B cell (primary cell): ENCODE measurements at places on chromosomes 5 and 9. TPM values are rescaled to one million over a fixed set of nuclear protein-coding genes. Genes with fewer than 3 reads are reported as not detected.
A peak's percentile ranks its signal among the peaks of the same experiment; 100 is the strongest.

The STPG3 gene
- total RNA-seq = not detected in 2 replicates

- peaks cover 18% of the 10 kb centered on the region for H3K36me3 ChIP-seq
- no peak overlapping the region for H3K27ac ChIP-seq
- no peaks in the 10 kb centered on the region for H3K27me3 ChIP-seq
- no peak for DNase-seq
- no peaks in the 10 kb centered on the region for H3K4me1 ChIP-seq
These were observed 105.8 kb downstream of the DOCK2 start for GRCh38 chr5:169742771-169743296.

DNA sequence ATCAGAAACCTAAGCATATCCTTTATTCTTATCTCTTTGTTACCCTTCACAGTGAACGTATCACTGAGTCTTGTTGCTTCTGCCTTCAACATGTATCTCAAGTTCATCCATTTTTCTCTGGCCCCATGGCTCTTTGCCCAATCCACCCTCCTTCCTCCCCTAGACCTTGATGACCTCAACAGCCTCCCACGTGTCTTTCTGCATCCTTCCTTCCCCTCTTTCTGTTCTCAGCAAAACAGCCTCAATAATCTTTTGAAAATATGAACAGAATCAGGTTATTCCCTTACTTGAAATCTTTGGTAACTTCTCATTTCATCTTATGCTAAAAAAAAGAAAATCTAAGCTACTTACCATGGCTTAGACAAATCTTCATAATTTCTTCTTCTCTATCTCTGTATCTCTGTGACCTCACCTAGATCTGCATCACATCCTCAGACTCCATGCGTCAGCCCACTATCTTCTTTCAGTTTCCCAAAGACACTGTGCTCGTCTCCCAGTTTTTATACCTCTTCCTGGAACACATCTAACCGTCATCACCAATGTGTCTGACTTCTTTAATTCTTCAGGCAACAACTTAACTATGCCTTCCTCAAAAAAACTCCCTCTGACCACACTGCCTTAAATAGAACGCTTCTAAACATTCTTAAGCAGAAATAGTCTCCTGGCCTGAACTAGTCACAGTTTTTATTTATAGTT, 208.0 kb downstream of the PARP8 start:
- H3K4me3 ChIP-seq = no peak overlapping the region
- no peaks in the 10 kb centered on the region for H3K36me3 ChIP-seq
- H3K27me3 ChIP-seq = no peaks in the 10 kb centered on the region
- no peaks in the 10 kb centered on the region for H3K4me1 ChIP-seq

The FAM120A gene
- total RNA-seq = 105 TPM in 2 replicates

DNA sequence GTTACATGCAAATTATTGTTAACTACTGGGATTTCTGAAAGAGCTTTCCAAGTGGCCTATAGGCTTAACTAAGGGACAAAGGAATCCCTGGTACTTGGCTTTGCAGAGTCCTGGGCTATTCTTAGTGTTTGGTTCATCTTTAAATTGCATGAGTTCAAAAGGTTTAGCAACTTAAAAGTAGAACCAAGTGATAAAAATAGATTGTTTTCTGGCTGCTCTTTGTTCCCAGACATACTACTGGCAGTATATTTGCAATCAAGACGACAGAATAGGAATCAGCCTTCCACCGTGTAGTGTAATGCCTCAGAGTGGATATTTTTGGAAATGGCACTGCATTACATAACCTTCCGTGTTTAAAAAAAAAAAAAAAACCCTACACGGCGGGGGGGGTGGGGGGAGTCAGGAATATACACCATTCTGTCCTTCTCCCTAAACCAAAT, 1.0 kb downstream of the NREP start:
- peak; percentile 8 for DNase-seq
- no peaks in the 10 kb centered on the region for H3K36me3 ChIP-seq
- no peak overlapping the region for H3K27ac ChIP-seq
- H3K4me1 ChIP-seq = peaks cover 22% of the 10 kb centered on the region
- no peak overlapping the region for H3K4me3 ChIP-seq
- H3K27me3 ChIP-seq = no peaks in the 10 kb centered on the region

The HAND1 gene
- total RNA-seq = not detected in 2 replicates

GRCh38 chr5:147391781-147392180, 118.1 kb downstream of the DPYSL3 start:
- H3K27ac ChIP-seq = no peak overlapping the region
- DNase-seq = no peak
- no peaks in the 10 kb centered on the region for H3K4me1 ChIP-seq
- no peak overlapping the region for H3K4me3 ChIP-seq

The CDX1 gene
- total RNA-seq = not detected in 2 replicates

DNA sequence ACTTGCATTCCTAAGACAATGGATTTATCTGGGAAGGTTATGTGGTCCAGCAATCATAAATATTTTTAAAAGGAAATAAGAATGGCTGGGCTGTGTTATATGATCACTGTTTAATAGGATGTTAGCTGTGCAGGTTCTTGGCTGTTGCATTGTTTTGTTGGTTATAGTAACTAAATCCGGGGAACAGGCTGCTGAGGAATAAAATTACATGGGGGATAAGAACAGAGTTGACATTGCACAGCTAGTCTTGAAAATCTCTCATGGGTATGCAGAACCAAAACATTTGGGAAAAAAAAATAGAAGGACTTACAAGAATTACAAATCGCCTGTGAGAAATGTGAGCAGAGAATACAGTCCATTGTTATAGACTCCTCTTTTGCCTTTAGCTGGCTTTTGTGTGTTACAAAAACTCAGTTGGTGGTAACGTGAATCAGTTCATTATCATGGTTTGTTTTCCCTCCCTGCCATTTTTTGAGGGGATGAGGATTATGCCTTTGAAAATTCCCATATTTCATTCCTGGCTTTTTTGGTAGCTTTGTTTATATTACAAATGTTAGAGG, 375.3 kb upstream of the DAB2 start:
- H3K4me3 ChIP-seq = no peak overlapping the region
- no peak for DNase-seq
- no peaks in the 10 kb centered on the region for H3K36me3 ChIP-seq
- H3K4me1 ChIP-seq = no peaks in the 10 kb centered on the region

DNA sequence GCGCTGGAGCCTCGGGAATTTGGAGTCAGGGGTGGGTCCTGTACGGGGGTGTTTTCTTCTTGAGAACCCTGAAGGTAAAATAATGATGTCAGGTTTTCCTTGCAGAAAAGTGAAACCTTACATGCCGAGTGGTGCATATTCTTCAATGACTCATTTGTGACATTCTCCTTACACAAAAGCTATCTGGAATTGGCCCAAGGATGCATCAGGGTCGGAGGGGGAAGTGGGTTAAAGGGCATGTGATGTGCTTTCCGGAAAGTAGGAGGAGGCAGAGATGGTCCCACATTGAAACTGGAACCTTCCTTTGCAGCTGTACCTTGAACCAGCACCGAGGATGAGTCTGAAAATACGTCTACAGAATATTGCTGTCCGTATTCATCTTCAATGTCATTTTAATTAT, 411.2 kb upstream of the IRX4 start:
- no peaks in the 10 kb centered on the region for H3K36me3 ChIP-seq
- H3K27me3 ChIP-seq = no peaks in the 10 kb centered on the region

GRCh38 chr9:133342570-133342969, 5.4 kb downstream of the MED22 start:
- H3K4me3 ChIP-seq = no peak overlapping the region
- no peak overlapping the region for H3K27ac ChIP-seq

DNA sequence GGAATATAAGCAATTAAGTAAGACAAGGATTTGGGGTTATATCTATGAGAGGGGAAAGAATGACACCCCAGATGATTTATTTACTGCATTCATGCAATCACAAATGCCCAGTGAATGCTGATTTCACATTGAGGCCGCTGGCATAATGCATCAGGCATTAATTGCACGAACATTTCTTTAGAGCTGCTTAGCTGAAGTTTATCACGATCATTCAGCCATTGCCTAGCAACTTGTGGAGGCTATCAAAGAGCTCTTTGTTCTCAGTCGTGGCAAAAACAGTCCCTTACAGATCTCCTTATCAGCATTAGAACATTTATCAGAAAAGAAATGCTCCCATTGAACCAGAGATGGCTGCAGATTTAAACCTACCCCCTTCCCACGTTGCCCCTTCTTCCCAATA, 88.7 kb upstream of the PRRC1 start:
- H3K36me3 ChIP-seq = no peaks in the 10 kb centered on the region
- H3K27ac ChIP-seq = no peak overlapping the region
- DNase-seq = no peak
- no peaks in the 10 kb centered on the region for H3K27me3 ChIP-seq

DNA sequence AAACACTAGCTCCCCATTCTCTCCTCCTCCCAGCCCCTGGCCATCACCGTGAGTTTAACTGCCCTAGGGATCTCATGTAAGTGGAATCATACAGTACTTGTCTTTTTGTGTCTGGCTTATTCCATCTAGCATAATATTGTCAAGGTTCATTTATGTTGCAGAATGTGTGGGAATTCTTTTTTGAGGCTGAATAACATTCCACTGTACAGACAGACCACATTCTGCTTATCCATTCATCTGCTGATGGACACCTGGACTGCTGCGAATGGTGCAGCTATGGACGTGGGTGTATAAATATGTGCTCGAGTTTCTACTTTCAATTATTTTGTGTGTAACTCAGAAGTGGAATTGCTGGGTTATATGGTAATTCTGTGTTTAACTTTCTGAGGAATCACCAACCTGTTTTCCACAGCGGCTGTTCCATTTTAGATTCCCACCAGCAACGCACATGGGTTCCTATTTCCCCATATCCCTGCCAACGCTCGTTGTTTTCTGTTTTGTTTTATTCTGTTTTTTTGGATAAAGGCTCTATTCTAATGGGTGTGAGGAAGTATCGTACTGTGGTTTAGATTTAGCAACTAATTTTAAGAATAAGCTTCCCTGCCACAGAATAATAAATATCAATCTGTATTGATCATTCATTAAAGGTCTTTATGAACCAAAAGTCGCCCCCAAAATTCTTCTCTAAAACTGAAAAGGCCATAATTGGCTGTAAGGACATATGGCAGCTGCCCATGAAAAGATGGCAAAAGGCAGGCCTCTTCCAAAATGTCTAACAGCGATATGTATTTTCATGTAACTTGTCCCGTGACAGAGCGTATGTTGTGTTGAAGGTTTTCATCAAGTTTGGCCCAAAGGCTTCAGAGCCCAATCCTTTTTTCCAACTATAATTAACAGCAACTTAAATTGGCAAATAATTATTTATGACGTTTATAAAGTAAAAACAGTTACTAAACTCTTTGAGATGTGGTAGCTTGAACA, 70.3 kb downstream of the DAP start:
- no peaks in the 10 kb centered on the region for H3K27me3 ChIP-seq
- H3K4me1 ChIP-seq = peaks cover 7% of the 10 kb centered on the region
- H3K4me3 ChIP-seq = no peak overlapping the region
- peaks cover 8% of the 10 kb centered on the region for H3K36me3 ChIP-seq
- DNase-seq = no peak

GRCh38 chr5:67335426-67335825, 138.8 kb upstream of the CD180 start:
- no peak overlapping the region for H3K27ac ChIP-seq
- H3K36me3 ChIP-seq = no peaks in the 10 kb centered on the region
- H3K27me3 ChIP-seq = no peaks in the 10 kb centered on the region
- DNase-seq = no peak
- no peak overlapping the region for H3K4me3 ChIP-seq

The CDHR2 gene
- total RNA-seq = 1.7 TPM in 2 replicates

GRCh38 chr5:56167519-56167918, 65.6 kb downstream of the ANKRD55 start:
- no peak overlapping the region for H3K27ac ChIP-seq
- H3K27me3 ChIP-seq = peaks cover 4% of the 10 kb centered on the region
- H3K4me3 ChIP-seq = no peak overlapping the region
- no peaks in the 10 kb centered on the region for H3K36me3 ChIP-seq

- H3K27ac ChIP-seq = no peak overlapping the region
- no peaks in the 10 kb centered on the region for H3K27me3 ChIP-seq
- no peak for DNase-seq
- H3K36me3 ChIP-seq = no peaks in the 10 kb centered on the region
- no peaks in the 10 kb centered on the region for H3K4me1 ChIP-seq
These were observed 35.0 kb upstream of the NSMF start for GRCh38 chr9:137494104-137494544.

DNA sequence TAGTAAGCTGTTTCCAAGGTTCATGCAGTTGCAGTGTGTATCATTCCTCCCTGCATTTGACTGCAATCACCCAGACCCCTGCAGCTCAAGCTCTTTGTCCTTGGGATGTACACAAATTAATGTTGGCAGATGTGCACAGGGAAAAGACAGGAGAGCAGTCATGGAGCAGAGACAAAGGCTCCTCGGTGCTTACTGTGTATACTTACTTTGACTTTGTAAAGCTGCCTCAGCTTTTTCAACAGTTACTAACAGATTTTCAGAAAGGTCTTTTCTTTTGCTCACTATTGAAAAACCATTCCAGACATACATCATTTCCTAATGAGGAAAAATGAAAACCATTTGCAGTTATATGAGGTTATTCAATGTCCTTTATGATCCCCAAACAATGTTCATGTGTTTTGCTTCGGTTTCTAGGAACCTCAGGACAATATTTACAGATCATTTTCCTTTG, 124.9 kb downstream of the TTC39B start:
- no peaks in the 10 kb centered on the region for H3K4me1 ChIP-seq
- H3K4me3 ChIP-seq = no peak overlapping the region
- no peak overlapping the region for H3K27ac ChIP-seq
- H3K27me3 ChIP-seq = no peaks in the 10 kb centered on the region

GRCh38 chr9:9970514-9970913, 642.3 kb downstream of the PTPRD start:
- DNase-seq = no peak
- H3K27ac ChIP-seq = no peak overlapping the region
- no peaks in the 10 kb centered on the region for H3K36me3 ChIP-seq
- no peaks in the 10 kb centered on the region for H3K4me1 ChIP-seq

DNA sequence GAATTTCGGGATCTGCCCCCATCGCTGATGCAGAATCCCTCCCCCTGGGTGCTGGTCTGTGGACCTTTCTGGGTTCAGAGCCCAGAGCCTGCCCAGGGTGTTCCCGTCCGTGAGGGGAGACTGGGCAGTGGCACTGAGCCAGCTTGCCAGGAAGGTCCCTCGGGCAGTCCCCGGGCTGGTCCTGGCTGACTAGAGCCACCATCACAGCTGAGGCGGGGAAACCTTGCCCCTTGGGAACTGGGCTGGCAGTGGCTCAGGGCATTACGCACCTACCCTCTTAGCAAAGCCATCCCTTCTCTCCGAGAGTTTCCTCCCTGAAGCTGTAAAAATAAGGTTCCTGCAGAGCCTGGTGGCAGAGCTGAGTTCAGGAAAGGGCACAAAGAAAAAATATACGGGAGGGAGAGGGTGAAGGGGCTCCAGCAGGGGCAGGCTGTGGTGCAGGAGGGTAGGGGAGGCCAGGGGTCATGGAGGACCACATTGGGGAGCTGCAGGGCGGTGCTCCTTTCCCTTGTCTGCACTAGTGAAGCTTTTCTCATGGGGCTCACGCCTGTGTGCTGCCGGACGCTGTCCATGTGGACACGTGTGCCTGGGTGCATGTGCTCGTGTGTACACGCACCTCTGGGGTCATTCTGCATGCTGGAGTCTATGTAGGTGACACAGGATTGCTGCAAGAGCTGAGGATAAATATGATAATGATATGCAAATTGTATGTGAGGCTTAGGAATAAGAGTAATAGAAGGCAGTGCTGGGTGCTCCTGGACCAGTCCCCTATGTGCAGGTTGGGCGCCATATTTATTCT, 118.9 kb downstream of the LHX2 start:
- peaks cover 11% of the 10 kb centered on the region for H3K4me1 ChIP-seq
- DNase-seq = no peak
- no peaks in the 10 kb centered on the region for H3K36me3 ChIP-seq
- no peak overlapping the region for H3K4me3 ChIP-seq
- no peak overlapping the region for H3K27ac ChIP-seq

The PCDHA1 gene
- total RNA-seq = not detected in 2 replicates

The PPP2R2B gene
- 0.10 TPM in 1 of 2 replicates, not detected in the other for total RNA-seq

- H3K27me3 ChIP-seq = no peaks in the 10 kb centered on the region
- H3K27ac ChIP-seq = no peak overlapping the region
- no peaks in the 10 kb centered on the region for H3K36me3 ChIP-seq
- no peak for DNase-seq
- H3K4me1 ChIP-seq = peaks cover 18% of the 10 kb centered on the region
These were observed 8.7 kb upstream of the MYOT start for GRCh38 chr5:137858954-137859353.

The IGFBPL1 gene
- not detected in 2 replicates for total RNA-seq
